ENCODE measurements at places on chromosomes 6 and 20.

DNA sequence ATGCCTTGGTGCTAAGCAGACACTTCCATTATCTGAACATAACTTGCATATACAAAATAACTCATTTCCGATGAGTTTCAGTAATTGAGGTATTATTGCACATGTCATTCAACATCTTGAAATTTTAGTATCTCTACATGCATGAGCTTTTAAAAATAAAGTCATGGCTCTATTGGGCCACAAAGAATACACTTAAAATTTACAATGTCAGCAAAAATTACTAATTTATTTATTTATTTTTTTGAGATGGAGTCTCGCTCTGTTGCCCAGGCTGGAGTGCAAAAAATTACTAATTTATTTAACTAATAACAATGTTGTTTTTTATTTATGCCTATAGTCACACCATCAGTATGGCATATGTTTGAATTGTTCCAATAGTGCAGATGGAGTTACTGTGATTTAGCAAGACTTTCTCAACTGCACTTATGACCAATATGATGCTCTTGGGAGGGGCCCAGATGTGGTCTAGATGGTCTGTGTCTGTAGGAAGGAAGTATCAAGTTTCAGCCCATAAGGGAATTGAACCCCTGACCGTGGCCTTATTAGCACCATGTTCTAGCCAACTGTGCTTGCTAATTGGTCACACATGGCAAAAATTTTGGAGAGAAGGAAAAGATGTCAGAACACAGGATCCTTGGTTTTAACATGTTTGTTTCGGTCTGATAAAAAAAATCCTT, 370.7 kb upstream of the TSHZ2 start:
- DNase-seq: no peak

GRCh38 chr20:52783769-52784168, 188.4 kb upstream of the TSHZ2 start:
- DNase-seq: no peak

GRCh38 chr6:85465762-85466161, 15.9 kb downstream of the NT5E start:
- no peak for DNase-seq

- DNase-seq: no peak
Observed at GRCh38 chr20:43525021-43525420, 17.5 kb downstream of the L3MBTL1 start.

DNA sequence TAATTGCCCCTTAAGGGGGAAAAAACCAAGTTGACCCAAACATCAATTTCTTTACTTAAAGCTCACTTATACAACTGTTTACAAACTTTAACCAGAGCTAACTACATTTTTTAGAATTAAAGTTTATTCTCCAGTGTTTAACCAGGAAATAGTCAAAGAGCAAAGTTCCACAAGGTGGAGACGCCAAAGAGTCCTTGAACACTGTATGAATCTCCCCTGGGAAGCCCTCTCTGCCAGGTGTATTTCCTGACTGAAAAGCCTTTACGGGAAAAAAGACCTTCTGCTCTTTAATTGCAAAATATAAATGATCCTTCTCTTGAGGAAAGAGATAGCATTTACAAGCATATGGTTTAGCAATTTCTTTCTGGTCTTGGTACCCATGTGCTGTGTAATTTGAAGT, 36.2 kb downstream of the BTBD9 start:
- no peak for DNase-seq

DNA sequence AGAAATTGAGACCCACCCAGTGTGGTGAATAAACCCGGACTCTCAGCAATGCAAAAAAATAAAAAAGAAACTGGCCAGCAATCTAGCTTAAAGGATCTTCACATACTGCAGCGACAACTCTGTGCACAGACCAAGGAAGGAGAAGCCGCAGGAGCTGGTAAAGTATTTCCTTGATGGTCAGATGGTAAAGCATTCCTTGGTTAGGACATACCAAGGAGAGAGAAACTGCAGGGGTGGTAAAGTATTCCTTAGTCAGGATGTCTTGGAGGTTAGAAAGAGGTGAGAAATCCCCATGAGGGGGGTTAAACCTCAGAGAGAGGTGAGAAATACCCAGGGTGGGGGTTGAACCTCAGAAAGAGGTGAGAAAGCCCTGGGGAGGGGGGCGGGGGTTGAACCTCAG, 86.8 kb downstream of the PLG start:
- DNase-seq: no peak

GRCh38 chr6:3715285-3715684, 36.2 kb downstream of the PXDC1 start:
- DNase-seq: no peak

DNA sequence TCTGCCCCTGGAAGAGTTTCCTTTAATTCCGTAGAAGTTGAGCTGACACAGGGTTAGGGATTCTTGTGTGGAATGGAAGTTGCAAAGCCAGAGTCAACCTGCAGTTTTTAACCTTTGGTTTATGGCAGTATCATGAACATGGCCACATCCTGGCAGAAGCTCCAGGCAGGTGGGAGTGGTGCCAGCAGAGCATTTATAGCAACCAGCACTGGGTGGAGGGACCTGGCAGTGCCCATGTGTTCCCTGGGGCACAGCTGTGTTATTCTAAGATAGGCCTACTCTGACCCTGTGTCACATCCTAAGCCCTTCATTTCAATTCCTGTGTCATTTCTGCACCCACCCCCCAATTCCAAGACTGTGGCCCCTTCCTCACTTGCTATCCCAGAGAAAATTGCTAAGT, 26.1 kb upstream of the ZNF831 start:
- DNase-seq: no peak

- no peak for DNase-seq
Observed at GRCh38 chr6:148452876-148453275, 110.2 kb downstream of the SASH1 start.

- no peak for DNase-seq
Observed at GRCh38 chr20:57998276-57998675, 230.2 kb downstream of the ANKRD60 start.

GRCh38 chr6:82298012-82298411, 50.5 kb upstream of the IBTK start:
- DNase-seq: no peak

DNA sequence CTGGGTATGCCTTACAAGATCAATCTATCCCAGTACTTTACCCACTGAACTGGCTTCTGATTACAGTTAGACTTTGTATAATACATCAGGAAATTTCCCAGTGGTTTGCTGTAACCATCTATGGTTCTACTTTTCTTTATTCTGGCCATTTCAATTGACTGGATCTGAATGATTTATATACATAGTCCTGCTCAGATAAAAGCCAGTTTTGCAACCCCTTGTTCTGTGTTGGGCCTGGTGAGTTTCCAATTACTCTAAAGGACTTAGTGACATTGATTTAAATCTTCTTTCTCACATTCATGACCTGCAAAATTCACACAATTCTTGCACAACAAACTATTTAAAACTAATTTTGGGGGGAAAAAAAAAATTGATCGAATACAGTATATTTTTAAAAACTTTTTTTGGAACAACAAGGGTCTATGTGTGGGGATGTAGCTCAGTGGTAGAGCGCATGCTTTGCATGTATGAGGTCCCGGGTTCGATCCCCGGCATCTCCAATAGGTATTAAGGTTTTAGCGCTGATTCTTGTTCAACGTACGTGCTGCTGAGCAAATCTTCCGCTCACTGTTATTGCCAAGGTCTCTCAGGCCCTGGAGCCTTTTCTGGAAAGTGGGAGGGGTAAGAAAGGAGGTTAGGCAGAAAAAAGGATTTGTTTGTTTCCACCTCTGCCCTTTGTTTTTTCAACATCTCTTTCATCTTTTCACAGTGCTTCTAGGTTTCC, 117.5 kb downstream of the GPX5 start:
- DNase-seq: no peak

- no peak for DNase-seq
Observed at GRCh38 chr6:53651205-53651763, 14.3 kb downstream of the KLHL31 start.

DNA sequence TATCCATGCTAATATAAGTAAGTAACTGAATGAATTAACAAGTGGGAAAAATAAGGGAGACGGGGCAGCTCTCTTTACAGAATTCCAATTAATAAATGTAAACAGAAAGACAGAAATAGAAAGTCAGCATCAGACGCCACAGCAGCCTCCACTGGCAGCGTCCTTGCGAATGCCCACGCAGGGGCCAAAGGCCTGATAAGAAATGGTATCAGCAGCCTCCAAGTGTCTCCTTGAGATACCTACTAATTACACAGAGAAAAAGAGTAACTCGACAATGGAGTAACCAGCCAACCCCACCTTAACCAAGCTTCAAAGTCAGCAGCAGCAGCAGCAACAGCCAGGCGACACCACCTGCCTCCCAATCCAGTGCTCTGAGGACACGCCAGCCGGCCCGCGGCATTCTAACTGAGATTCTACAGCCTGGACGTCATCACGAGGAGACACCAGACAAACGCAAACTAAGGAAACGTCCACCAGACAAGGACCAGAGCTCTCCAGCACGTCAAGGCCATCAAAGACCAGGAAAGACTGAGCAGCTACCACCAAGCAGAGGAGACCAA, 78.8 kb downstream of the TAF4 start:
- no peak for DNase-seq

GRCh38 chr6:119608994-119609393, 259.4 kb upstream of the MAN1A1 start:
- DNase-seq: no peak

GRCh38 chr6:37279366-37280134, 21.6 kb upstream of the TMEM217 start:
- no peak for DNase-seq

- DNase-seq: no peak
Observed at GRCh38 chr20:22338140-22338708, 246.1 kb downstream of the FOXA2 start.

DNA sequence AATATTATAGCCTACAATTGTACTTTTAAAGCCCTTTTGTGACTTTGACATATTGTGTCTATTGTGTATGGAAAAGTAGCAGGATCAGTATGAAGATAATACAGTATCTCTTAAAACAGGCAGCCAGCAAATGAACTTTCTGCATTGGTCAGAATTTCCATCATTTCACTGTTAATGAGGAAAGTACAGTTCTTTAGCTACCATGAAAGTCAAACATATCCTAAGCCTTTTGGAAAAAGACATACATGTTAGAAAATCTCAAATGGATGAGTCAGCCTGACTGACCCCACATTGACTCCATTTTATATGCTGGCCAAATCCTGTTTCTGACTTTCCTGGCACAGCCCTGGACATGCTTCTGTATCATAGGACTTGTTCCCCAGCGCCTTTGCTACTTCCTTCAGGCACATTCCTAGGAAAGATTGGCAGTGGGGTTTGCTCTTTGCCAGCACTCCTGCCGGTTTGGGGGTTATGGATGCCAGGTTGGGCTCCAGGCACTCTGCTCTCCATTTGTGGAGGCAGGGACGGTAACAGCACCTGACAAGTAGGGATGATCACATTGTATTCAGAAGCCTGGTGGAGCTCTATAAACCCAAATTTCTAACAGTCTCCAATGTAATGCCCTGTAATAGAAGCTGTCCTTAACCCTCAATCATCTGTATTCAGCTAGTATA, 43.7 kb downstream of the TOP1 start:
- peak; percentile 89 for DNase-seq

GRCh38 chr20:12111431-12112088, 193.9 kb downstream of the BTBD3 start:
- DNase-seq: no peak
